Progenitor cell of endocrine pancreas (in vitro differentiated cells): ENCODE measurements at places on chromosomes 7 and 10.

- no peak for DNase-seq
Measured at GRCh38 chr7:5695727-5696345, 85.6 kb downstream of the RNF216 start.

GRCh38 chr7:71615017-71615416 lies 483.1 kb downstream of the GALNT17 start:
- DNase-seq, result no peak

- DNase-seq, result no peak
Measured at GRCh38 chr10:78777466-78777865, 291.3 kb upstream of the ZMIZ1 start.

DNA sequence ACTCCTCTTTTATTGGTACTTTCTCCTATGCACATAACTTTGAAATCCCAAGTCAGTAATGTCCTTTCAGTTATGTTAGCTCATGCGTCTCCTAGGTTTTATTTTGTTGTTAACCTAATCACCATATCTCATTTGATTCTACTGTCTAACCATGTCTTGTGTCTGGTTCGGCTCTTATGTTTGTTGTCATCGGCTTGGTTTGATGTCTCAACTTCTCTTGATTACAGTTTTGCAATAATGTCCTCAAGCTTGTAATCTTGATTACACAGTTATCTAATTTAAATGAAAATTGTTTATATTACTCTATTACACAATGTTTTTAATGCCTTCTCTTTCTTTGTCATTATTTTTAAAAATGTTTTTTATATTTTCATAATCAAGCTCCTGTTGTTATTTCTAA lies 35.9 kb upstream of the SEMA3A start:
- DNase-seq, result no peak

DNA sequence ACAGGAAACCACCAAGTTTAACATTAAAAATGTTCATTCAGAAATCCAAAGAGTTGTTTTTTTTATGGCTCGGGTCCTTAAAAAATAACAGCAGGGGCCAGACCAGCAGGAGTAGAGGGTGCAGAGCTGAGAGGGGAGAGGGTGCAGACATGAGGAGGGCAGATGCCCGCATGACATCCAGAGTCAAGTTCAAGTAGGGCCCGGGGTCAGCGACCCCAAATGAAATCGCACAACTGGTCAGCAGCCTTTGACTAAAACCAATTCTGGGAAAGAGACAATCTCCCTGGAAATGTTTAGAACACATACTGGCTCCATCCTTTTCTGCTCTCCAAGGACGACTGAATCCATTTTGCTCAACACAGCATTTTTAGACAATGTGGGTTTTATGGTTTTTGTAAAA lies 297.5 kb downstream of the FGFR2 start:
- DNase-seq, result no peak

DNA sequence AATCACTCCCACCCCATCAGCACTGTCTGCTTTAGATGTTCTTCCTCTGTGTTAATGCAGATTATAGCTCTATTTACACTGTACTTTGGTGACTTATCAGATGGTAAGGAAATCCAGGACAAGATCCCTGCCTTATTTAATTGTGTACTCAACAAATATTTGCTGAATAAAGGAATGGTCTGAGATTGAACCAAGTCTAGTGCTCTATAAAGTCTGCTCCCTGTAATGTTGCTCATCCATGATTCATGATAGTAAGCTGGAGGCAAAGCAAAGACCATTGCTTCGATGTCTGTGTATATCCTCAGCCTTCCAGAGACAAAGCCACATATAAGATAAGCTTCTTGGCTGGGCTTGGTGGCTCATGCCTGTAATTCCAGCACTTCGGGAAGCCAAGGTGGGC lies 33.5 kb downstream of the PLCE1 start:
- no peak for DNase-seq

DNA sequence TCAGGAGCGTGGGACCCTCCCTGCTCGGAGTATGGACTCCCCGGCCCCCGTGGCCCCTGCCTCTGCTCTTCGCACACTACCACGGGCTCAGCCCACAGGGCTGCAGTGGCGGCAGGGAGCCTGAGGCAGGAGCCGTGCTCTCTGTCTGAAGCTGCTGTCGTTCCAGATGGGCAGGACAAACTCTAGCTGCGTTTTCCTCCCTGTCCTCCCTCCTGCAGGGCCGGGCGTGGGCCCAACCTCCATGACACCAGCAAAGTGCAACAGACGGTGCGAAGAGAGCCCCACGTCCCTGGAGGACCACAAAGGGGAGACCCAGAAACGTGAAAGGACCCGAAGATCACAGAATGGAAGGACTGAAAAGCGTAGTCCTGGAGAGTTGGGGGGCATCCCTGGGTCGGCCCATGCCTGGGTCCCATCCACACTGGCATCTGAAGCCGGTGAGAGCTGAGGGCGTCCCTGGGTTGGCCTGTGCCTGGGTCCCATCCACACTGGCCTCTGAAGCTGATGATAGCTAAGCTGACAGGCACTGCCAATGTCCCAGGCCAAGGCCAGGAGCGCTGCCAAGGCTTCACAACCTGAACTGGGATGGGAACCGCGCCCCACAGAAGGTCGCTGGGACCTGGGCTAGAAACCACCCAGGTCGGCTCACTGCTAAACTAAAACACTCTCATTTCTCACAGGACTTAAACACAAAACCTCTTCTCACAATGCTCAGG lies 267.0 kb downstream of the MAD1L1 start:
- no peak for DNase-seq

DNA sequence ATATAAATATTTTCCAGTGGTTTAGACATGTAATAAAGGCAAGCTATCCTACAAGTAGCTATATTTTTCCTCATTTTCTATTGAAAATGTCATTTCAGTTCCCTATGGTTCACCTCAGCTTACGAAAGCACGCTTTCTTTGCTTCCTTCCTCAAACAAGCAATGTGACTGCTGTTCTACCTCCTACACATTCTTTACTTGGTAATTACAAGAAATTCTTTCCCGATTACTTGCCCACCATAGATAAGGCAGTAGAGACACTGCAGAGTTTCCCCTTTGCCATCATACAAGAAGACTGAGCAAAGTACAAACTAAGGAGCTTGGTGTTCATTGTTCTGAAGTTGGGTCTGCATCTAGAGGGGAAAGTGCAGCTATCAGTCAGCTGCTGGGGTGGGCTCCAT lies 249.4 kb downstream of the CRPPA start:
- no peak for DNase-seq

- no peak for DNase-seq
Measured at GRCh38 chr10:121694966-121695643, 96.9 kb upstream of the FGFR2 start.

- DNase-seq, result no peak
Measured at GRCh38 chr10:98312822-98313221, 44.8 kb upstream of the LOXL4 start.
